ENCODE measurements at places on chromosomes 7 and 10.

DNA sequence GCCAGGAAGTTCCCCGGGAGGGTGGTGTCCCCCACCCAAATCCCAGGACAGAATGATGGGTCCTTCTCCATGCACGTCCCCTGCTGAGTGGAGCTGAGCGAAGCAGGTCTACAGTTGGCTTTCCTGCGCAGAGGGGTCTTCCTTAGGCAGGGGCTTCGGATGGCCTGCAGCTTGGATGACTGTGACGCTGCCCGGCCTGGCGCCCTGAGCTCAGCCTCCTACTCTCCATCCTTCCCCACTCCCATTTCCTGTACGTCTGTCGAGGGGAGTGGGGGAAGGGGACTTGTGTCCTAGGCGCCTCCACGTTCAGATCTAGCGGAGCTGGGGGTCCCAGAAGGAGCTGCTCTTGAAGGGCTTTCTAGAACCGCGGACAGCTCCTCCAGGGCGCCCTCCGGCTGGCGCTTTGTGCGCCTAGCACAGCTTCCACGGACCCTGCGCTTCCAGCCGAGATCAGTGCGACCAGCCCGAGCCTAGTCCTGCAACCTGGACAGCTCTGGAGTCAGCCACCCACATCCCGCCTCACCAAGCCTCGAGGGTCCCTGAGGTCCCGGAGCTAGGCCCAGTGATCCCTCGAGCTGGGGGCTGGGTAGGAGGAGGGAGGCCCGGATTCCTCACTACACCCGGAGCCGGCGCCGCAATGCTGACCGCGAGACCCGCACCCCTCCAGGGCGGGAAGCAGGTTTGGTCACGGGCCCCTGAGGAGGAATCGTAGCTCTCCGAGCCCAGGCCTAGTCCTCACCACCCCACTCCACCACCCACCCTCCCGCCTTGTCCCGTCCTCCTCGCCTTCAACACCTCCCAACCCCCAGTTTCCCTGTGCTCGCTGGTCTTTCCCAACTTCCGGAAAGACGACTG lies 1.9 kb downstream of the GRID1 start:
- no peak for DNase-seq

DNA sequence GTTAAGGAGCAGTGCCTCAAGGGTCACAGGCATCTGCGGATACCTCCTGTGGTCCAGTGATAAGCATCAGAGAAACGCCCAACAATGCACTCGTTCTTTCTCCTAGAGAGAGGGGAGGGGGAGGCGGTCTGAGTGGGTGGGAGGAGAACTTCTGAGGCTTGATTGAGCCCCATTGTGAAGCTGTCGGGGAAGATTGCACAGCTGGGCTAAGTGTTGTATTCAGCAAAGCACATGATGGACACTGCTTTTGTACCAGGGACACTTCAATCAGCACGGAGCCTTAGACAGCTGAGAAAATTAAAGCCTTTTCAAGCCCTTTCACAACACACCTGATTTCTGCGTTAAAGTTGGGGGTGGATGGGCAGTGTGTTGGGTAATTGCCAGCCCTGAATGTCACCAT lies 230.3 kb upstream of the GHITM start:
- no peak for DNase-seq

GRCh38 chr10:103897241-103897774 lies 20.7 kb downstream of the STN1 start:
- no peak for DNase-seq

- no peak for DNase-seq
Observed at GRCh38 chr7:74489997-74490945, 36.6 kb downstream of the GTF2IRD1 start.

GRCh38 chr7:33547880-33548279 lies 357.5 kb upstream of the BMPER start:
- DNase-seq, result no peak

DNA sequence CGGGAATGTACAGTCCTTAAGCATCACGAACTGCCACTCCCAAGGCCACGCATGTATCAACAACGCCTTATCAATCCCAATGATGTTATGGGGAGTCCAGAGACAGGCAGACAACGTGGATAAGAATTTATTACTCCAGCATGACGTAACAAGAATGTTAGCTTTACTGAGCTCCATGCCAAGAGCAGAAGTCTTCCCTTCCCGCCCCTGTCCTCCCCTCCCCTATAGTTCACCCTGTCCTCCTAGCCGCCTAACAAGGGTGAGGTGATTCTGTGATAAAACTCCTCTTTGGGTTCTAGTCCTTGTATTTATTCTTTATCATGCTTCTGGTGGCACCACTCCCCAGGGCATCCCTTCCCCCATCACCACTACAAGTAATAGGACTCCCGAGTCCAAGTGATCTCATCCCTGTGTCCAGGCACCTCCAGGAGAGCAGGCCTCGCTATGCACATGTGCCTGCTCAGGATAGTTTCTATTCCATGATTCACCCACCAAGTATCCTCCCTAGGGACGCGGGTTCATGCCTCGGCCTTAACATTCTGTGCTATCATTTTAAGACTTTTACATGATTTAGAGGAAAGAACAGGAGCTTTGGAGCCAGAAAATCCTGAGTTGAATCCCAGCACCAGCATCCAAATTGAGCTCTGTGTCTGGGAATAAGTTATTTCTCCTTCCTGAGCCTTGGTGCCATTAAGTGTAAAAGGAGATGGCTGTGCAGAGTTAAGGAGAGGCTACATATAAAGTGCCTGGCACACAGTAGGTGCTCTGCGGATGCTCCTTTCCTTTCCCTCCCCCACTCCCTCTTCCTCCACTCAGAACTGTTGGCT lies 15.4 kb downstream of the GSDME start:
- peak; percentile 100 for DNase-seq

DNA sequence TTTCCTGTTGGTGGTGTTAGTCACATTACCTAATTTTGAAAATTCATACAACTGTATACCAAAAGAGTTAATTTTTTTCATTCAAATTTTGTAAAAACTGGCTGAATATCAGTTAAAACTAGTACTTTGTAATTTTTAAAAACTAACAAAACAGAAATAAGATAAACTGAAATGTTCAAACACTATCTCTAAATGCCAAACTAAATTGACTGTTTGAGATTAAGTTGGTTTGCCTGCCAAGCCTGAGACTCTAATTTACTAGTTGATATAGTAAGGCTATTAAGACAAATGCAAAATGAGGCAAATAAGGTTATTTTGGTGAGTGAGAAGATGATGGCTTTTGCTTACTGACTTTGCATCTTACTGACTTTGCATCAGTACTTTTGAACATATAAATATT lies 1134.9 kb upstream of the LRRN3 start:
- DNase-seq, result no peak

DNA sequence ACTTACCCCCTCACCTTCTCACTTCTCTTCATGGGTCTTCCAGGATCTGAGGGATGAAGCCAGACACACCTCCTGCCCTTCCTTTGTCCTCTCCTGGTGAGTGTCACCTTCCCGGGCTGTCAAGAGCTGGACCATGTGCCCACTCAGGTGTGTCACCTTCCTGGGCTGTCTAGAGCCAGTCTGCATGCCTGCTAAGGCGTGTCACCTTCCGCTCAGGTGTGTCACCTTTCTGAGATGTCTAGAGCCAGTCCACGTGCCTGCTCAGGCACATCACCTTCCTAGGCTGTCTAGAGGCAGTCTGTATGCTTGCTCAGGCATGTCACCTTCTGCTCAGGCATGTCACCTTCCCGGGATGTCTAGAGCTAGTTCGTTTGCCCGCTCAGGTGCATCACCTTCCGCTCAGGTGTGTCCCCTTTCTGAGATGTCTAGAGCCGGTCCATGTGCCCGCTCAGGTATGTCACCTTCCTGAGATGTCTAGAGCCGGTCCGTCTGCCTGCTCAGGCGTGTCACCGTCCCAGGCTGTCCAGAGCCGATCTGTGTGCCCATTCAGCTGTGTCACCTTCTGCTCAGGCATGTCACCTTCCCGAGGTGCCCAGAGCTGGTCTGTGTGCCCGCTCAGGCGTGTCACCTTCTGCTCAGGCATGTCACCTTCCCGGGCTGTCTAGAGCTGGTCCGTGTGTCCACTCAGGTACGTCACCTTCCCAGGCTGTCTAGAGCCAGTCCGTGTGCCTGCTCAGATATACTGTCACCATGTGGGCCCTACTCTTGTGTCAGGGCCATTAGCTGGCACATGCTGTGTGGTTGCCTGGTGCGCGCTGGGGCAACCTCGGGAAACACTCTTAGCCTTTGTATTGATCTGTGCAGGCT lies 245.3 kb downstream of the EBF3 start:
- DNase-seq, result no peak
